Daoy (cell line): ENCODE measurements at places on chromosomes 4 and X. TPM values are rescaled to one million over a fixed set of nuclear protein-coding genes. Genes with fewer than 3 reads are reported as not detected.

Gene TMPRSS11B
- total RNA-seq: not detected in 2 replicates

Gene SASH3
- not detected in 2 replicates for total RNA-seq

- DNase-seq: no peak
Observed at GRCh38 chrX:26409636-26410035, 193.7 kb downstream of the MAGEB5 start.

- no peak for DNase-seq
Observed at GRCh38 chr4:136001791-136002190, 1530.5 kb downstream of the PCDH18 start.
